CD4-positive, alpha-beta T cell treated with Interleukin-10 for 1 hour (primary cell): ENCODE measurements at places on chromosomes 3 and 15.

- no peak for DNase-seq
Measured at GRCh38 chr3:48013288-48013980, 2.8 kb downstream of the MAP4 start.

DNA sequence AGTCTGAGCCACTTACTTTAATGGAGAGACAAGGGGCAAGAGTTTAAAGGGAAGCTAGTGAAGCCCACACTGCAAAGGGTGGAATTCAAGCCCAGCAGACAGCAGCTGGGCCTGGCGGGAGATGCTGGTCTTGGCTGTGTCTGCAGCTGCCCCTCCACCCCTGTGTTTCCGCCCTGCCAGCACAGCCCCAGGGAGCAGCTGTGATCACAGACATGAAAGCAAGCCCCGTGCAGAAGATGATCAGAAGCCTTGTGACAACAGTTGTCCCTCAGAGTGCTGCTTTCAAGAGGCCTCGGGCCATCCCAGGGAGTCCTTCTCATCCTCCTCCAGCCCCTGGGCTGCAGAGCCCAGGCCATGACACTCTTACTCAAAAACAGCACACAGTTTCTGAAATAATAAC, 24.1 kb upstream of the SLC6A1 start:
- no peak for DNase-seq

- no peak for DNase-seq
Measured at GRCh38 chr3:42264399-42265058, 1.5 kb downstream of the CCK start.

- DNase-seq, result no peak
Measured at GRCh38 chr15:70407336-70407670, 309.6 kb upstream of the TLE3 start.

- no peak for DNase-seq
Measured at GRCh38 chr15:40826423-40827075, 2.0 kb downstream of the PPP1R14D start.

DNA sequence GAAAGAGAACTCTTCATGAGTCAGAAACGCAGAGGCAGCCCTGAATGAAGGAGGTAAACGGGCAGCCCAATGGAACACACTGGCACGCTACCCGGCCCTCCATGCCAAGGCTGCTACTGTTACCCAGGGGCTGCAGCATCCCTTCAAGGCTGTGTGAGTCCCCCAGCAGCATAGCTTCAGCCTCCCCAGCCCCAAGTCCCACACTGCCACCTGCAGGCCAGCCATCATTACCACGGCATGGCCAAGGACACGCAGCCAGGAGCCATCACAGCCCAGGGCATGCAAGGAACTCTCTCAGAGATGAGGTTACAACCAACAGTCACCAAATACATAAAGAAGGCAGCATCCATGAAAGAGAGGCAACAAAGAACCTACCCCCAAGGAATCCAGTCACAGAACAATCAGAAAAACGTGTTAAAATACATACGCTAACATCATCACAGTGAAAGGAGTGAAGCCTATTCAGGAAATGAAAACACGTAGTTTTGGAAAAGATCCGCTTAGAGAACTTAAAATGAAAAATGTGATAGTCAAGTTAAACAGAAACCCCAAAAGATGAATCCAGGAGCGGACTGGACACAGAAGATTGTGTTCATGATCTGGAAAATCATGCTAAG, 22.4 kb downstream of the PLA2G4F start:
- peak; percentile 30 for DNase-seq

DNA sequence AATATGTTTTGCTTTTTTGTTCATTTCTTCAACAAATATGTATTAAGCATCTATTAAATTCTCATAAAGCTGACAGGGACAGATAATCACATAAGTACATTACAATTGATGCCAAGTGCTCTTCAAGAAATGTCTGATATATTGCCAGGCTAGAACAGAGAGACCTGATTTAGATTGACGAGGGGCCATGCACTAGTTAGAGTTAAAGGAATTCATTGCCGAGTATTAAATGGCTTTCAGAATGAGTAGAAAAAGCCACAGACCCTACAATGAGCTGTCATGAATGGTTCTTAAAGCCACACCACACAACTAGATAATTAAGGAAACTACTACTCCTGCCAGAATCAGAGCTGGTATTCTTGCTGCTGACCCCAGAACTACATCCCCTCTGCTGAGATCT, 250.2 kb upstream of the MME start:
- no peak for DNase-seq

- DNase-seq, result no peak
Measured at GRCh38 chr15:73341886-73342600, 26.7 kb downstream of the HCN4 start.

- DNase-seq, result no peak
Measured at GRCh38 chr3:22373827-22374226, 622.8 kb upstream of the ZNF385D start.

- peak; percentile 27 for DNase-seq
Measured at GRCh38 chr15:70478251-70478990, 284.9 kb downstream of the UACA start.

DNA sequence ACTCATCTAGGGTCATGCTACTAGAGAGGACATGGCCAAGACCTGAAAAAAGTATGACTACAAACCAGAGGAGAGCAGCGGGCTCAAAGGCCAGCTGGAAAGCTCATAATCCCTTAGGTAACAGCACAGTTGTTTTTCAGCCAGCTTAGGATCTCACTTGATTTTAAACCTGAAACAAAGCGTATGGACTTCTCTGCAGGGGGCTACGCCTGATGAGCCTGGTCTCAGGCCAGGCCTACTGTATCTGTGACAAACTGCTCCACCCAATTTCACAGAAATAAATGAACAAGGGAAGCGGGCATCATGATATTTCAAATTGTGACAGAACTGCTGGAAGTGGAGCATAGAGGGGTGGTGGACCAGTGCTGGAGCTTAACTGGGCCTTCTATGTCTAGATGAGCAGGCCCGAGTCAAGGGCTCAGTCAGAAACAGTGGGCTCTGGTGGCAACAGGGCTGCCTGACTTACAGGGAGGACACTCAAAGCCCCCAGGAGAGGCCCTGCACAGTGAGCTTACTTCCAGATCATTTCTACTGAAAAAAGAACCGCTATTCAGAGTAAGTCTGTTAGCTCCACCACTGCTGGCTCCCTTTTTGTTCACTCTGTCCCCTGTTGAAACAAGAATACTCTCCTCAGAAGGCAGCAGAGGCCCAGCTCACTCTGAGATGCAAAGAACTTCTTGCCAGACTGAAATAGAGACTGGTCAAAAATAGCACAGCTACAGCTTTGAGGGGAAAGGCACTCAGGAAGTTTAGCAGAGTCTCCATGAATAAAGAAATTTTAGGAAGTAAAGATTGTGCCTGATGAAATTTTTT, 47.0 kb downstream of the LRIG1 start:
- DNase-seq, result no peak

- DNase-seq, result peak; percentile 43
Measured at GRCh38 chr3:188389711-188390342, 235.9 kb downstream of the LPP start.

DNA sequence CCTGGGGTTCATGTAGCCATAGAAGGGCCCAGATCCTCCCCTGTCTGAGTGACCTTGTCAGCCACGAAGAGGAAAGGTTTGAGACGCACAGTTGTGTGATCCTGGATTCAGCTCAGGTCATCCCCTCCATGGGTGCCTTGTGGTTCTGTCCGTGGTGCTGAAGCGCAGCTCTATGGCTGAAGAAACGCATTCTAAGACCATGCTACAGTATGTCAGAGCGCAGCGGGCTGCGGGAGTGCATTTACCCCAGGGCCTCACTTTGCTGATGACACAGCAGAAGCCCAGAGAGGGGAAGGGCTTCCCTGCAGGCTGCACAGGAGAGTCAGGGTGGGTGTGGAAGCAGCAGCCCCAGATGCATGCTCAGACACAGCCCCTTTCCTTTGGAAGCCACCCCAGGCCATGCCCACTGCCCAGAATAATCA, 68.8 kb upstream of the IQSEC1 start:
- DNase-seq, result no peak

GRCh38 chr3:40178012-40178594, 131.4 kb upstream of the EIF1B start:
- no peak for DNase-seq

GRCh38 chr3:107035176-107035575, 342.1 kb upstream of the CCDC54 start:
- DNase-seq, result no peak

GRCh38 chr3:50502584-50503423, 630 bp downstream of the CACNA2D2 start:
- no peak for DNase-seq

DNA sequence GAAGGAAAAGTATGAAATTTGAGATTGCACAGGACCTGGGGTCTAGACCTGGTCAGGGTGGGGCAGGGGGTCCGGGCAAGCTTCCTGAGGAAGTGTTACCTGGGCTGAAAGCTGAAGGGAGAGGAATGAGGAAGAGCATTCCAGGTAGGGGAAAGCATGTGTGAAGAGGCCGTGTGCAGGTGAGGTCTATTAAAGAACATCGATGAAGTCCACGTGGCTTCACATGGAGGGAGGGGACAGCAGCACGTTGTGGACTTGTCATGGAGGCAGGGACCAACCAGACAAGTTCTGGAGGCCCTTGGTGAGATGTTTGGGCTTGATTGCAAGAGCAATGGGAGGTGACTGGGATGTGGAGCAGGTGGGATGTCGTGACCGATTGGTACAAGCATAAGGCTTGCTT, 47.1 kb downstream of the IDH2 start:
- DNase-seq, result no peak

DNA sequence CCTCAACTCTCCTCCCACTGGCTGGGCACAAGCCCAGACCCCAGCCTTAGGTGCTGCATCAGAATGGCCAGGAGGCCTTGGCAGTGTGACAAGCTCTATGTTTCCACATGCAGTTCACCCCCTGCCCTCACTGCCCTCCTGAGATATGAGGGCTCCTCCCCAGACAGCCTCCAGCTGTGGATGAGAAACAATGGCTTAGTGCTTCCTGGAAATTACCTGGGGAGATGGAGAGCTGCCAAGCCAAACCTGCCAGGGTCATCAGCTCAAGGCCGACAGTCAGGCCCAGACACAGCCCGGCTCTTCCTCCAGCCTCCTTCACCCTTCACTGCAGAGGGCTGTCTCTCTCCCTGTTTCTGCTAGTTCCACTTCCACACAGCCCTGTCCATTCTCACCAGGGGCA, 76.3 kb downstream of the MYLK start:
- no peak for DNase-seq

GRCh38 chr3:14543446-14543845, 3.3 kb upstream of the GRIP2 start:
- DNase-seq, result no peak

- DNase-seq, result no peak
Measured at GRCh38 chr3:117417411-117417810, 707.8 kb downstream of the TUSC7 start.
